Activated effector memory CD4-positive, alpha-beta T cell treated with Interleukin-2 at 50 U/mL for 16 hours (primary cell): ENCODE measurements at places on chromosomes 1 and 21.

DNA sequence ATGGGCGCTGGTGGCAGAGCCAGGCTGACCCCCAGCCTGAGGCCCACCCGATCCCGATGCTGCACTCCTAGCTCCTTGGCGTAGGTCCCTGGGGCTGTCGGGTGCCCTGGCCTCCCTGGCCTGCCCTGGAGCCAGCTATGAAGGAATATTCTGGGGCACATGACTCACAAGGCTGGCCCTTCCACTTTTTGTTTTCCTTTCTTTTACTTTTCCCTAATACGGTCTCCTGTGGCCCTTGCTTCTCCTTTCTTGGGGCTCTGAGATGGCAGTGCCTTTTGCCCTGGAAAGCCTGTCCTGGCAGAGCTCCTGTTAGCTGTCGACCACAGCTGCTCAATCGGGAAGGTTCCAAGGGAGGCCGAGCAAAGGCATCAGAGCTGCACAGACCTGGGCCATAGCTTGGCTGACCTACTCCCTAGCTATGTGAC is 22.1 kb downstream of the ARHGEF10L start:
- no peak for DNase-seq

DNA sequence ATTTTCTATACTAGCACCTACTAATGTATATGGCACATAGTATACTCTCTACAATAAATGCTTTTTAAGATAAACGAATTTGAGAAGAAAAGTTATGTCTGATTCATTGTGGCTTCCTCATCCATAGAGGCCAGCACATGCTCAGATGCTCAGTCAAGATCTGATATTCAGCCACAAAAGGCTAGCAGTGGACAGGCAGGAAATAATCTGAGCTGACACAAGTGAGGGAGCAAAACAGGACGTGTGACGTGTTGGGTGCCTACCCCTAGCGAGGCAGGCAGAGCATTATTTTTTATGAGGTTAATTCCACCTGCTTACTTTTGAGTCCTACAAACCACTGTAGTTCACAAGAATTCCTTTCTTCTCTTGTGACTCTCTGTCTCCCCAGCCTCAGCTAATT is 550.9 kb downstream of the SMYD3 start:
- peak; percentile 34 for DNase-seq

DNA sequence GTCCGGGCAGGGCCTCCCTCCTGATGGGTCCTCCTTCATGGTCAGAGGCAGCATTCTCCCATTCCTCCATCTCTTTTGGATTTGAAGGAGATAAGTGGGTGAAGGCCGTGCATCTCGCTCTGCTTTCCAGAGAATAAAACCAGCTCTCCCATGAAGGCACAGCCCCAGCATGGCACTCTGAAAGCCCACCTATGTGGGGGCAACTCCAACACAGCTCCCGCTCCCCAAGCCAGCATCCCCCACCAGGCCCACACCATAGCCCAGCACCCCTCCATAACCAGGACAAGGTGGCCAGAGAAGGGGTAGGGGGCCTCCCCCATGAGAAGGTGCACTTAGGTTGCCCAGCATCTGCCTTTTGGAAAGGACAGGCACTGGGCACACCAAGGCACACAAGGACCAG is 112.2 kb downstream of the PDE9A start:
- no peak for DNase-seq

- no peak for DNase-seq
Observed at GRCh38 chr1:214542275-214543199, 8.9 kb downstream of the PTPN14 start.

GRCh38 chr1:57506941-57507340 is 83.1 kb upstream of the DAB1 start:
- no peak for DNase-seq

GRCh38 chr1:156075162-156075561 is 7.1 kb downstream of the MEX3A start:
- no peak for DNase-seq

- no peak for DNase-seq
Observed at GRCh38 chr21:33364830-33365229, 38.4 kb upstream of the IFNGR2 start.

DNA sequence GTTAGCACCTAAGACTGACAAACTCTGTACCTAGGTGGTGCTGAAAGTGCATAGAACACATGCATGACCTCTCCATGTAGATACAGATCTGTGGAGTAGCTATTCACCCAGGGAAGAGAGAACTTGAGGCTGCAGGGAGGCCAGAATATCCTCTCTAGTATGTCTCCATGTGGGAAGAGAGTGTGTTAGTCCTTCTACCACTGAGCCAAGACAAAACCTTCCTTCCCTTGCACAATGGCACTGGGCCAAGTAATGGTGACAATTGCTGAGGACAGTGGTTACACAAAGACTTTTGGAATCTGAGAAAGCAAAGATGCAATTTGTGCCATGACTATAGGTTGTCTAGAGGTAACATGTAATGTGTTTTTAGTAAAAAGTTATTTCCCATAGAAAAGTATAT is 52.3 kb downstream of the C1orf198 start:
- no peak for DNase-seq
